Stimulated activated CD8-positive, alpha-beta memory T cell treated with anti-CD3 and anti-CD28 coated beads, Interleukin-7, amount 100 ng/mL, for 1 hour (primary cell): ENCODE measurements at places on chromosomes 12 and 14.

DNA sequence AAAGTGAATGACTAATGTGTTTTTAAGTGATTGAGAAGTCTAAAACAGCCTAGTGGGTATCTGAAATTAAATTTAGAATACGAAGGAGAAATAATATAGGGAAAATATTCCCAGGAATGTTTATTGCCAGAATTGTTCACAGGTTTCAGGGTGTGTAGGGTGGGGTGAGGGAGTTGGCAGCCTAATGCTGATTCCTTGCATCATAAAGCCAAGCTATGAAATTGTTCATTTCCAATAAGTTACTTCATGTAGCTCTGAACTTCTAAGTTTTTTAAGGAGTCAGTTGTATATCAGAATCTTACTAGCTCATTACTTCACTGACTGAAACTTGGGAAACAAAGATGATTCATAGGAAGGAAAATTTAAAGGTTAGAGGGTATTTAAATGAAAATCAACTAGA is 56.4 kb downstream of the RAB35 start:
- no peak for DNase-seq

DNA sequence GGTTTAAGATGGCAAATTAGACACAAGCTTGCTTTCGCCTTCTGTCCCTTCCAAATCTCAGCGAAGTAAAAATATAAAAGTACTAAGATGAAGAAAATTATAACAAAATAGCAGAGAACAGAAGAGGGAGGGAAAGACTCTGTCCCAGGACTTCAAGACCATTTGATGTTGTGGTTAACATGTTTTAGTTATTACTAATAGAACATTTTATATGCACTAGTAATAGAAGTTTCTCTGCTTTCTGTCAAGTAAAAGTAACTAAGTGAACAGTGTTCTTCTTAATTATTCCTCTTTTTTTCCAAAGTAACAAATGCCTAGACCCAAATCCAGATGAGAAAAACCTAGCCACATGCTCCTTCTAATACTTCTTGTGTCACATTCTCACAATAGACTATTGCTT is 85.1 kb upstream of the DAAM1 start:
- no peak for DNase-seq

DNA sequence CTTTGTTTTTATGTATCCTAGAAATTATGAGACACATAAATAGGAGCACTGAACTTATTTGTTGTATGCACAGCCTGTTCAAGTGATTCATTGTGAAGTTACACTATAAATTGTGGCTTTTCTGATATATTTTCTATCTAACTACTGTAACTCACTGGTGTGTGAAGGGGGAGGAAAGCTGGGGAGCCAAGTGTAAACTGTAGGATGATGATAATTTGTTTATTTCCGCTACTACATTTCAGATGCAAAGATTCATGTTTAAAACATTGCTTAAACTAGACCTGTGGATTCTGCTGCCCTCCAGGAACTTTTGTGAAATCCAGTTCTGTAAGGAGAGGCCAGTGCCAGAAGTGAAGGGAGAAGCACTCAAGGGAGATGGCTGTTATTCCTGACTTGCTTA is 3.3 kb downstream of the TMTC2 start:
- no peak for DNase-seq

DNA sequence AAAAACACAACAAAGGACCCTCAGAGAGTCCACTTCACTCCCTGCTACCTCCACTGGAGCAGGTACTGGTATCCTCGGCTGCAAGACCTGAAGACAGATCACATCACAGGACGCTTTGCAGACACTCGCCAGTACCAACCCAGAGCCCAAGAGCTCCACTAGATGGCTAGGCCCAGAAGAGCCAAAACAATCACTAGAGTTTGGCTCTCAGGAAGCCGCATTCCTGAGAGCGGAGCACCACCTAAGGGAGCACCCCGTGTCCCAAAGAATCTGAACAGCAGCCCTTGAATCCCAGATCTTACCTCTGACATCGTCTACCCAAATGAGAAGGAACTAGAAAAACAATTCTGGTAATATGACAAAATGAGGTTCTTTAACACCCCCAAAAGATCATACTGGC is 399.8 kb downstream of the RAD51B start:
- no peak for DNase-seq

DNA sequence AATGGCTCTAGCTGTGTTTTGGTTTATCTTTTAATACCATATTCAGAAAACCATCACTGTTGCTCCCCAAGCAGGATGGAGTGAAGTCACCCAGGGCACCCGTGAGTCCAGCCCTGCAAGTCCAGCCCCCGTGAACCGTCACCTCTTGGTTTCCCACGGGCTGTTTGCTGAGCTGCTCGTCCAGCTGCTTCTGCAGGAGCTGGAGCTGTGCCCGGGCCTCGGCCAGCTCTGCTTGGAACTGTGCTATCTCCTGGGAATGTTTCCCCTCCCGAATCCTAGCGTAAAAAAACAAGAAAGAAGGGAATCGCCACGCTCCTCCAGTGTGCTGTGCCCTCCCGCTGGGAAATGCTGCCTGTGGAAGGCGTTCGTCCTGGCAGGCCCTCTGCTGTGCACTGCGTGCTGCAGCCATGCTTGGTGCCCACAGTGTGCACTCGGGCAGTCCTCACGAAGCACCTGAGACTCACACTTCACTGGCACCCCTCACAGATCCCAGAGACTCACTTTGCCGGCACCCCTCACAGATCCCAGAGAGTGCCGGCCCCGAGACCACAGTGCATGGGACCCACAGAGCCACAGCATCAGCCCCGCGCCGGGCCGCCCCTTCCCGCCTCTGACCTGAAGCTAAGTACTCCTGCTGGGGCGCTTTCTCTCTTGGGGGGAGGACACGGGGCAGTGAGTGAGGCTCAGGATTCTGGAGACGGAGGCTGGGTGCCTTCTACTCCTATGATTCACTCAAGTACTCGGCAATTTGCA is 15.4 kb upstream of the ANKLE2 start:
- no peak for DNase-seq

DNA sequence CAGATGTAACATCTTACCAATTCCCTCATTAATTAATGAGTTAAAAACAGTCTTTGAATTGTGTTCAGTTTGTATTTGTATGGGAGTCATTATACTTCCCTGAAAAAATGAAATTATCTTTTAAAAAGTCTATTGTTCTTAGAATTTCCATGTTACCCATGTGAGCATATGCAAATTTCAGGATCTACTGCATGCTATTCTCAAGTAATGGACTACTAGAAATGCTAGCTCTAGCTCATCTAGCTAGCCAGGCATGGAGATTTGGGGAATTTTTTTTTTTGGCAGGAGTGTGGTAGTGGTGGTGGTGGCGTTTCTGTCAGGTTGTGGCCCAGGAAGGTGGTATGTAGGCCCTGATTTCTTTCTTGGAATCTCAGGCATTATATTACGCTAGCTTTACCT is 218.4 kb downstream of the AEBP2 start:
- no peak for DNase-seq

DNA sequence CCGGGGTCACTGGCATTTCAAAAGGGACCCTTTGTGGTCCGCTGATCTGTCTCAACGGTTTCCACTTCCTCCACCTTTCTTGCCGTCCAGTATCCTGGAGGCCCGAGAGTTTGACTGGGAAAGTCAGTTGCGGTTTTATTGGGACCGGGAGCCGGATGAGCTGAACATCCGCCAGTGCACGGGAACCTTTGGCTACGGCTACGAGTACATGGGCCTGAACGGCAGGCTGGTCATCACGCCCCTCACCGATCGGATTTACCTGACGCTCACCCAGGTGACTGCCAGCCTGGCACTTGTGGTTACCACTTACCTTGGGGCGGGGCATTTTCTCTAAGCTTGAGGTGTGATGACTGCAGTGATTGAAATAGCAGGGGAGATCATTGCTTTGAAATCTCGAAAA is 83.8 kb downstream of the DNAH10 start:
- DNase-seq = no peak
